ENCODE measurements at places on chromosomes 5 and 9.

- no peak for DNase-seq
Measured at GRCh38 chr9:5095795-5096194, 89.6 kb downstream of the INSL6 start.

DNA sequence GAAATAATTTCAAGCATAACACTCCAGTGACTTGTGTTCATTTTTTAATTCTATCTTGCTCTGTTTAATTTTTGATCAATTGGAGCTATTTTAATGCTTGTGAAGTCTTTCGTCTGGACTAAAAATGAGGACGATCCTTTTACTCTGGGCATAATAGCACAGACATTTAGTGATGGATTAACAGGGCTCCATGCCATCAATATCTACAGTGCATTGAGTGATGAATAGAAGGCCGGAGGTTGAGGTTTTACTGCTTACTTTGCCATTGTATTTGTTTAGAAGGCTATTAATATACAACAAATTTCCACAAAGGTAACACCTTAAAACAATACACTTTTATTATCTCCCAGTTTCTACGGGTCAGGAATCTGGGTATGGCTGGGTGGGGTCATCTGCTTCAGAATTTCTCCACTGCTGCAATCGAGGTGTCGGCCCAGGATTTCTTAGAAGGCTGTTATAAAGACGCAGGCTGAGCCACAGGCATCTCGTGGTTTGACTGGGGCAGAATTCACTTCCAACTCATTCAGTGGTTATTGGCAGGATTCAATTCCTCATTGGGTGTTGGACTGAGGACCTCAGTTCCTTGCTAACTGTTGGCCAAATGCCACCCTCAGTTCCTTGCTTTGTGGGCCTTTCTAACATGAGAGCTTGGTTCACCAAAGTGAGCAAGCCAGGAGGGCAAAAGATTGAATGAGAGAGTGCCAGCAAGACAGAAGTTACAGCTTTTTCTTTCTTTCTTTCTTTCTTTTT is 265.4 kb upstream of the VLDLR start:
- peak; percentile 45 for DNase-seq

GRCh38 chr5:87770016-87770570 is 357.4 kb upstream of the CCNH start:
- DNase-seq, result no peak

DNA sequence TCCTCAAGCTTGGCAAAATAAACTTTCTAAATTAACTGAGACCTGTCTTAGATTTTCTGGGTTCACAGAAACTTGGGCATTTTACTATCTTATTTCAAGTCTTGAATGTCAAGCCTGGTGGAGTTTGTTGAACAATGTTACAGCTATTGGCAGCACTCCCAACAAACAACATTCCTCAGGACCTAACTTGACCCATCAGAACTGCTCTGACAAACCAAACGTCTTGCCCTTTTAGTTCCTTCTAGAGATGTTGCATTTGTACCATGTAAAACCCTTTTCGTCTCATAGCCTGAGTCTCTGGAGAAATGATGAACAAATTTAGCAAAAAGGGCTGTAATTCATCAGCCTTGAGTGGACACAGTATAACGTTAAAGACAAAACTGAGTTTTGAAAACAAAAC is 51.1 kb downstream of the GNA14 start:
- DNase-seq, result no peak

All from astrocyte of the spinal cord (primary cell).